ENCODE measurements at places on chromosomes 7 and 10.

DNA sequence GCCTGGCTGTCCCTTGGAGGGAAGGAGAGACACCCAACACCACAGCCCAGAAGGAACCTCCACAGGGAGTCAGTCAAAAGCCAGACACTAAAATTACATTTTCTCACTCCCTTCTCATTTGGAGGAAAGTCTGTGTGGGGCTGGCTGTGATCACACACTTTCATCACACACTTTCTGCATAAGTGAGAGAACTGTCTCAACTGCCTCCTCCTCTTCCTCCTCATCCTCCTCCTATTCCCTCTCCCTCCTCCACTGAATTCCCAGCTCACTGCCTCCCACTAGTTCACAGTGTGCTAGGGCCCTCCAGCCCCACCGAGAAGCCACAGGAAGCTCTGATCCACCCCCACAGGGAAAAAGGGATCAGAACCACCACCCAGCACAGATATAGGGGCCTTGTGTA lies 91.6 kb downstream of the KCNMA1 start:
- no peak for DNase-seq

- DNase-seq: no peak
These were observed 5.1 kb upstream of the ADAMTS14 start for GRCh38 chr10:70666960-70667798.

- DNase-seq: no peak
These were observed 137.0 kb upstream of the FGFR2 start for GRCh38 chr10:121735263-121735662.

DNA sequence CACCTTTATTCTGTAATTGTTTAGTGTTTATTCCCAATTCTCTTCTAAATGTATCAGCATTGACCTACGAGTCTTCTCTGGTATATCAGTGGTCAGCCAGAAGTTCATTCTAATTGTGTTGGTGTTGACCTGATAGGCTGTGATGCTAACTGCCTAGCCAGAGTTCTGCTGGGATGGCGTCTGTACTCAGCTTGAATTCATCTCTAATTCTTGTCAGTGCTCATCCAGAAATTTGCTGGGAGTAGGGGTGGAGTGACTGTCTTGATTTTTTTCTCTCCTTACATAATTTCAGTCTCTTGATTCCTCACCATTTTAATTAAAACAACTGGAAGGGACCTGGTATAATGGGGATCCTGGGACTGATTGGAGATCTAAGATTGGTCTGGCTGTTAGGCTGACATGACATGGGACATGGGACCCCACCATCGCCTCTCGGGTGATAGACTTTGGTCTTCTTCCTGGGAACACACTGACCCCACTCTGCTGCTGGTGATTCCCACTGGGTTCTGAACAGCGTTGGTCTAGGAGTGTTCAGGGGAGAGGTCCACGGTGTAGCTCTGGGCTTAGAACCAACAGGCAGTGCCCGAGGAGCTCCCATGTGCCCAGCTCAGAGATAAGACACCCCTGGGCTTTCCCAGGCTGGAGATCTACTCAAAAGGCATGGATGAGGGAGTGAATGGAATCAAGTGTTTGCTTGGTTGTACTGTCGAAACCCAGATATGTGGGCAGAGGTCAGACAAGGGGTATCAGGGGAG lies 3.8 kb downstream of the NEURL1 start:
- no peak for DNase-seq

GRCh38 chr10:94343151-94343550 lies 19.6 kb downstream of the NOC3L start:
- peak; percentile 87 for DNase-seq

- no peak for DNase-seq
These were observed 165.8 kb upstream of the KLF14 start for GRCh38 chr7:130899638-130900401.

DNA sequence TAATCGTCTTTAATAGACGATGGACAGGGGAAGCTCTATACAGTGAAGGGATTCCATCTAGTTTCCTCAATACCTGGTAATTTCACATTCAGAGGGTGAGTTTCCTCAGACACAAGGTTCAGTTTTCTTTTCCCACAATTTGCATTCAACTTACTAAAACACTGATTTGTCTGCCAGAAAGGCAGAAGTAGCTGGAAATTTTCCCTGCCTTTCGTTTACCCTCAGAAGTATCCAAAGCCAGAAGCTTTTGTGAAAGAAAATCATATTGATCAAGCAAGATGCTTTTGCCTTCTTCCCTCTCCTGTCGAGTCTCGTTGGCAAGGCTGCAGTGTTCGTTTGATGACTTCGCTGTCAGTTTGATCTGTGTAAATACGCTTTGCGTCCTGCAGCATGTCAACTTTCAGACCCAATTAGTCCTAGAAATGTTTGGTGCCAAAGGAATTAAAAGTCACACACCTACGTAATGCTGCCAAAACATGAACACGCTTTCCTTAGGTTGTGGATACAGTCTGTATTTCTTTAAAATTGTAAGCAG lies 631.9 kb upstream of the FOXK1 start:
- DNase-seq: no peak

DNA sequence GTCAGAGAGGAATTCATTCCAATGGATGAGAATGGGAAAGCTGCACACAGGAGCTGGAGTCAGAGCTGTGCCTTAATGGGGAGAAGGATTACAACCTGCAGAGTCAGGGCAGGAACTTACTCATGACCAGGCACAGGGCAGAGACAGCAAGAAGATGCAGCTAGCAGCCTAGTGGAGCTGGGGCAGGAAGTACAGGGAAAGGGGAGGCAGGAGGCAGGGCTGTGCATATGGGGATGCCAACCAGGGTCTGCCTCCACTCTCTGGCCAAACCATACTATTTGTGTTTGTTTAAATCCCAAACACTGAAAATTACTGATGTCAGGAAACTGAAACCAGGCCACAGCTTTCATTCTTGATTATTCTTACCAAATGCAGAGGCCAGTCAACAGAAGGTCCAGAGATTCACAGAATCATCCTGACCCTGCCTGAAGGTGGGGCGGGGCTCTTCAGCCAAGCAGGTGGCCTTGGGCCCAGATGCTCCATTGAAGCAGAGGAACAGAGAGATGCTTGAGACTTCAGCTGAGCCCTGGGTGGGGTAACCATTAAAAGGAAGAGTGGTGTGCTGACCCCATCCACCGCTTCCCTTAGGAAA lies 461.9 kb downstream of the KCNMA1 start:
- no peak for DNase-seq

GRCh38 chr10:70695241-70696030 lies 23.1 kb downstream of the ADAMTS14 start:
- DNase-seq: no peak

GRCh38 chr7:106126170-106126938 lies 14.2 kb upstream of the SYPL1 start:
- DNase-seq: peak; percentile 75

- peak; percentile 33 for DNase-seq
These were observed 3.9 kb downstream of the HMX3 start for GRCh38 chr10:123139521-123140163.

DNA sequence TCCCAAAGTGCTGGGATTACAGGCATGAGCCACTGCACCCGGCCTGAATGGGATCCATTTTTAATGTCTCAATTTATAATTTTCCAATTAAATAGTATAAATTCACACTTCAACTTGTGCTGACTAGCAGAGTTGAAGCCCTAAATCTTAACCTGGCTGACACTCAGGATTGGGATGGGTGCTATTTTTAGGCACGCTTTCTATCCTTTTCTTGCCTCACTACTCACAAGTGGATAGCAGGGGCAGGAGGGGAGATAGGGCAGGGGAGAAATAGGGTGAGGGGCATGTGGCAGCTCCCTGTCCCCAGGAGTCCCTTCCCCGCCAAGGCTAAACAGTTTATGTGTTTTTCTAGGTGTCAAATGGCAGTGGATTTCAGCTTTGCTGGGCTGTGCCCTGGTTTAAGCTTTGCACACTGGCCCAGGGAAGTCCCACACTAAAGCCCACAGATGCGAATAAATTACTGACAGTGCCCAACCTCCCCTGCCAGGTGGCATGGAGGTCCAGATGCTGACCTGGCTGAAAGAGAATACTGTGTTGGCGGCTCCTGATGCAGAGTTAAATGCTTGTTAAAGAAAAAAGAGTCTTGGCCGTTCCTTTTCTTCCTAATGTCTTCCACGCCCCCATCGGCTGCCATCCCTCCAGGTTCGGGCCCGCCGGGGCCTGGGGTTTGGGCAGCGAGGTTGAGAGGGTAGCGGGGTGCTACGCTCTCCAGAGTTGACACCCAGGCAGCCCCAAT lies 36.2 kb upstream of the EFCAB10 start:
- no peak for DNase-seq

- DNase-seq: no peak
These were observed 44.7 kb downstream of the ZAN start for GRCh38 chr7:100778061-100778621.

DNA sequence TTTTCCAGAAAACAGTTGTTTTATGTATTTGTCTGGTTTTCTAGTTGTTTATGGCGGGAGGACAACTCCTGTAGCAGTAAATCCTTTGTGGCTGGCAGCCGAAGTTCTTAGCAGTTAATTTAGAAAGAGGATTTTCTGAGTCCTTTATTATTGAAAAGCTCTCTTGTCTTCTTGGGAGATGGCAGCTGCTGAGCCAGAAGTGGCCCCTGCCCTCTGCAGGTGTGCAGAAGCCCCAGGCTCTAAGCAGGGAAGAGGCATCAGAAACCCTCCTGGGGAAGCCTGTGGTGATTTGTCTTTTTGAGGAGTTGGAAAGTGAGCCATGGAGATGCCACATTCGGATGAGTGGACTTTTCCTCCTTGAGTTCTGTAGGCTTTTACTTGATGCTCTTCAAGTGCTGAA lies 106.3 kb downstream of the GLRX3 start:
- no peak for DNase-seq

- no peak for DNase-seq
These were observed 52.5 kb downstream of the CUX1 start for GRCh38 chr7:101869901-101870290.

- DNase-seq: peak; percentile 36
These were observed 55.1 kb downstream of the FAM53B start for GRCh38 chr10:124688889-124689670.

DNA sequence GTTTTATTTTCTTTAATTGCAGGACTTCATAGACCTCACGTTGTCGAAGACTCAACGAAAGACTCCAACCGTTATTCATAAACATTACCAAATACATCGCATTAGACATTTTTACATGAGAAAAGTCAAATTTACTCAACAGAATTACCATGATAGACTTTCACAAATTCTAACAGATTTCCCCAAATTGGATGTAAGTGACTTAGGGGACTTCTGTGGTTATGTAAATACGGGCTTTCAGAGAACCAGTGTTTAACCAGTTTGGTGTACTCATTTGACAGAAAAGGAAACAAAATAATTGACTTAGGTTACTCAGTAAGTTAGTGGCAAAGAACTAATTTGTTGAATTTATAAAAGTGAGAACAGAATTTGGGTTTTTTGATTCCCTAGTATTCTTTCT lies 4.2 kb downstream of the GTPBP4 start:
- no peak for DNase-seq

- no peak for DNase-seq
These were observed 151.8 kb upstream of the ANK3 start for GRCh38 chr10:60541451-60541850.

- DNase-seq: peak; percentile 73
These were observed 102.8 kb downstream of the KAT6B start for GRCh38 chr10:74929197-74929596.

- DNase-seq: no peak
These were observed 19.7 kb downstream of the KPNA7 start for GRCh38 chr7:99188221-99188620.

- DNase-seq: no peak
These were observed 265.1 kb downstream of the LRMDA start for GRCh38 chr10:75696536-75696935.

- DNase-seq: no peak
These were observed 8.4 kb downstream of the ARHGAP21 start for GRCh38 chr10:24715246-24715769.

DNA sequence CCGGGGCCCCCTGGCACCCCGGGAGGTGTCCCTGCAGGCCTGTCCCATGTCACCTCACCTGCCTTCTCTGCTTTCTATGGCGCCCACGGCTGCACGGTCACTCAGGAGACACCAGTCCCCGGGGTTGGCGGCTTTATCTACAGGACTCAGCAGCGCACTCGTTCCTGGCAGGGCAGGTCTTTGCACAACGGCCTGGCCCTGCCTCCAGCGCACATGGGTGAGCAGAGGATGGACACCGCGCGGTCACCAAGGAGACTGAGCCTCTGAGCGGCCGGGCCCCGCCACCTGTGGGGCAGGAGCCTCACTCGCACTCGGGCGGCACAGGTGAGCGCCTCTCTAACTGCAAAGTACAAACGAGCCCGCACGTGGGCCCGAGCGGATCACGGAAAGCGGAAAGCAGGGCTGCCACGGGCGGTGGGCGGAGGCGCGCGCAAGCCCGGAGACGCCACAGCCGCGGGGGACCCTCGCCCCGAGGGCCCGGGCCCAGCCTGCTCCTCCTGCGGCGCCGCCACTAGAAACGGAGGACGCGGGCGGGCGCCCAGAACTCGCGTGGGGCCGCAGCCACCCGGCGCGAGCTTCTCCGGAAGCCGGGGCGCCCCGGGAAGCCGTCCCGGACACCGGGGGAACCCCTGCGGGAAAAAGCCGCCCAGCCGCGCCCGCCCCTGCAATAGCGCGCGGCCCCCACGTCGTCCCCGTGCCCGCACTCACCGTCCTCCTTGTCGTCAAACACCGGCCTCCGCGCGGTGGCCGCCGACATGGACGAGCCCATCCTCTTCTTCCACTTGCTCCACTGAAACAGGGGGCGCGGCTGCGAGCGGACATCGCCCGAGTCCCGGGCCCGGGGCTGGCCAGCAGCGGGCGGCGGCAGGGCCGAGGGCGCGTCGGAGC lies 642 bp downstream of the STK32C start:
- no peak for DNase-seq

DNA sequence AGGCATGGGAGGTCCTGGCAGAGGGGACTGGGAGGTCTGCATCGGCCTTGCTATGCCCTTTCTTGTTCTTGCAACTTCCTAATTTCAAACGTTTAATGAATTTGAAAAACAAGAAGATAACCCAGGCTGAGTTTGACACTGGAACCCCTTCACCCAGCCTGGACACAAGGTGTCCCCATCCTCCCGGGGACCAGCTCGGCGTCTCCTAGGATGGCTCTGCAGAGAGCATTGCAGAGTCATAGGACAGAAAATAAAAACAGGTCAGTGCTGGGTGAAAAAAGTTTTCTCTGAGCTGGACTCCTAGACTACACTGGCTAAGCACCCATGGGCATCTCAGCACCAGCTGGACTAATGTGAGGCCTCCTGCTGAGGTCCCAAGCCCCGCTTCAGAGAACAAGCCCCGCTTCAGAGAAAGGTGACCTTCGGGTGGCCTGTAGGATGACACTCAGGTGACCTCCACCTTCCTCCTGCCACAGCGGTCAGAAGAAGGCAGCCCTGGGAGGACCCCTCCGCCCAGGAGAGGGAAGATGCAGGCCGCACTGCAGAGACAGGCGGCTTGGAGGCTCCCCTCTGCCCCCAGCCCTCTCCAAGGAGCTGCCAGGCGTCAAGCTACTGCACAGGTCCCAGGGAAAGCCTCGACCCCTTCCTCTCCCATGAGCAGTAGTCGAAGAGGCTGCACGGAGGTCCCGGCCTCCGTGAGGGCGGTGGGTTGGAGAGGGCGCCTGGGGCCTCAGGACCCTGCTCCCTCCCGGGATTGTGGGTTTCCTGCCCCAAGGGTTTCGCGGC lies 9.3 kb upstream of the UNCX start:
- no peak for DNase-seq

Data from iris pigment epithelial cell (primary cell).